Hematopoietic multipotent progenitor cell treated with erythropoietin and hydrocortisone succinate and interleukin-3 and kit ligand, for 8 days (in vitro differentiated cells): ENCODE measurements at places on chromosomes 2 and 18.

GRCh38 chr2:150570712-150571111, 83.2 kb upstream of the RND3 start:
- no peak for DNase-seq

GRCh38 chr18:64707052-64707451, 558.2 kb upstream of the LINC00305 start:
- no peak for DNase-seq

DNA sequence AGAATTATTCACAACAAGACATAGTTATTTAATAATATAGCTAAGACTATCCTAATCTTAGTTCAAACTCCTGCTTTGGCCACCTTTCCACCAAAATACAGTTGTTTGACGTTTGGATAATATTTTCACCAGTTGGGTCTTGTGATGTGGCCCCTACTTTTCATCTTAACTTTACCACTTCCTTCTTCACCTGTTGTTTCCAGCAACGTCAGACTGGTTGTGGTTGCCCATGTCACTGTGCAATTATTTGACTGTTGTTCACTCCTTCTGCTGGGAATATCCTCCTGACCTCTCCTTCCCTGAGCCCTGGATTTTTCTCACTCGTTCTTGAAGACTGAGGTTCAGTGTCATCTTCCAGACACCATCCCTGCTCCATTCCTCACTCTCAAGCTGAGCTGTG, 132.2 kb upstream of the RASGRP3 start:
- no peak for DNase-seq

- peak; percentile 23 for DNase-seq
Observed at GRCh38 chr2:241940329-241940728, 70.8 kb downstream of the RTP5 start.

DNA sequence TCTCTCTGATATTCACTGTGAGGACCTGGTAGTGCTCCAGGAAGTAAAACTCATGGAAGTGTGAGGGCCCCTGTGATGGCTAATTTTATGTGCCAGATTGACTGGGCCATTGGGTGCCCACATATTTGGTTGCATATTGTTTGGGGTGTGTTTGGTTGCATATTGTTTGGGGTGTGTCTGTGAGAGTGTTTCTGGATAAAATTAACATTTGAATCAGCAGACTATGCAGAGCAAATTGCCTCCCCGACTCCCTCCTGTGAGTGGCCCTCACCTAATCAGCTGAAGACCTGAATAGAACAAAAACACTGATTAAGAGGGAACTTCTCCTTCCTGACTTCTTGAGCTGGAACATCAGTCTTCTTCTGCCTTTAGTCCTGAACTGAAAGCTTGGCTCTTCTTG, 173.3 kb upstream of the LINC00305 start:
- no peak for DNase-seq

- no peak for DNase-seq
Observed at GRCh38 chr2:134305109-134305491, 51.2 kb downstream of the MGAT5 start.

- peak; percentile 64 for DNase-seq
Observed at GRCh38 chr2:222613715-222614331, 42.1 kb downstream of the FARSB start.

- DNase-seq = no peak
Observed at GRCh38 chr2:232460171-232460570, 4.2 kb downstream of the ALPI start.

DNA sequence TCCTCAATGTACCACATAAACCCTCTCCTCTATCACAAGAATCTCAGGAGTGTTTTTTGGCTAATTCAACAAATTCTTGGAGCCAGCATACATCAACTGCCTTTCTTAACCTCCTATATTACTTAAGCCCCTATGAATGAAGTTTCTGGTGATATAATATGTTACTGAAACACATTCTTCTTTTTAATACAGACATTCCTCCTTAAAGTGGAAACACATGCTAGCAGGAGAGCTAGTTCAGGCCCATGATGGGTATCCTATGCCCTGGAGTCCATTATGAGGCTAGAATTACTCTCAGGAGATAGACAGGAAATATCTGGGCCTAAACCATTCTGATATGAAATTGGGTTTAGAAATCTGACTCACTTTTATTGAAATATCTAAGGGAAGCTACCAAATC, 26.6 kb upstream of the RMDN2 start:
- no peak for DNase-seq

DNA sequence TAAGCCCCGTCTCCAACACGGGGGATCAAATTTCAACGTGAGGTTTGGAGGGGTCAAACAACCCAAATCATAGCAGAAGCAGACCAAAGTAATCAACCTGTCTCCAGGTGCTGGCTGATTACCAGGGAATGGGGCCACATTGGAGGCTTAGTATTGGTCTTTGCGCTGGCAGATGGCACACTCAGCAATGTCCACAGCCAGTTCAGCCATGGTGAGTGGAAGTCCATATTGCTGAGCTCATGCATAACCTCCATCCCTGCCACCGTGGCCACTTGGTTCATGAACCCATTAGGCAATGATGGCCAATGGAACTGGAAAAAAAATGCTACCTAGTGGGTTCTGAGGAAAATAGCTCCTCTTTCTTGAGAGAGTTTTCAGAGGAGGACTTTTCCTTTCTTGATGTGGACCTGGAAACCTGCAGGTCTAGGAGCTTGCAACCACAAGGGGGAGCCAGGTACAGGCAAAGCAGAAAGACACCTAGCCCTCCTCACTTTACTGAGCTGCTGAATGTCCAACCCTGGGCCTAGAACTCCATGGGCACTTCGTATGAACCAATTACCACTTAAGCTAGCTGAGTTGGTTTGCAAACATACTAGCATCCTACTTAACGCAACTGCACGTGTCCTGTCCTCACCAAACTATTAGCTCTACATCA, 128.0 kb upstream of the GYPC start:
- peak; percentile 80 for DNase-seq

DNA sequence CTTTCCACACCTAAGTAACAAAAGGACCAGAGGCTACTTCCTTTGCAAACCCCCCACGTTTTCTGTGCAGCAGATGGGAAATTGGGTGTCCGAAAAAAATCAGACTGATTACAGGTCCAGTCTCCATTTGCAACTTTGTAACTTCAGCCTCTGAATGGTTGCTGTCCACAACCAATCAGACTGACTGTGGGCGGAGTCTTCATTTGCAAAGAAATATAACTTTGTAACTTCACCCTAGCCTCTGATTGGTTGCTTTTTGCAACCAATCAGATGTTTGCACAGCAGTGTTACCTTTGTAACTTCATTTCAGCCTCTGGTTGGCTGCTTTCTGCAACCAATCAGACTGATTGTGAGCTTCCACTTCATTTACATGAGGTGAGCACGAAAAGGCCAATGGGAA, 27.8 kb upstream of the CACNB4 start:
- DNase-seq = peak; percentile 10

DNA sequence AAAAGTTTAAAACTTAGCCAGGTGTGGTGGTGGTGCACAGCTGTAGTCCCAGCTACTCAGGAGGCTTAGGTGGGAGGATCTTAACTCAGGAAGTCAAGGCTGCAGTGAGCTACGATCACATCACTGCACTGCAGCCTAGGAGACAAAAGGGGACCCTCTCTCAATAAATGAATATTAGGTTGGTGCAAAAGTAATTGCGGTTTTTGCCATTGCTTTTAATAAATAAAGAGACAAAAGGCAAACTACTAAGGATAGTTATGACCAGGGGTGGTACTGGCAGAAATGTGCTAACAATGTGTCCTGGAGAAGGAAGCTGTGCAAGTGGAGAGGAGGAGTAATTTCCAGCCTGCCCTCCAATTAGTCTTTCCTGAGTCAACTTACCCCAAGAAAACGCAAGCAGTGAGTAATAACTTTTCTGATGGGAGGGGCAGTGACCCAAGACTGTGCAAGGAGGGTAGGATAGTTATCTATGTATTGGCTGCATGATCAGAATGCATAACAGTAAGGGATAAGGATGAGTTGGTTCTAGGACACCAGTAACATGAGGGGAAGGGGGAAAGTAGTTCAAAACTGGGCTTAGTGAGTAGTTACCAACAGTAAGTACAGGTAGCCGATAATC, 1.5 kb downstream of the EXOC6B start:
- DNase-seq = peak; percentile 14

- no peak for DNase-seq
Observed at GRCh38 chr2:28247290-28247689, 145.4 kb upstream of the FOSL2 start.

- no peak for DNase-seq
Observed at GRCh38 chr18:31792580-31792911, 31.9 kb upstream of the SLC25A52 start.

- DNase-seq = peak; percentile 84
Observed at GRCh38 chr18:22933206-22933965, at the start of gene RBBP8. TSS of gene RBBP8 (plus strand) at chr18:22933328. CDS start at chr18:22936852, 3,524 bp downstream.
